ENCODE measurements at places on chromosomes 16 and 17.

DNA sequence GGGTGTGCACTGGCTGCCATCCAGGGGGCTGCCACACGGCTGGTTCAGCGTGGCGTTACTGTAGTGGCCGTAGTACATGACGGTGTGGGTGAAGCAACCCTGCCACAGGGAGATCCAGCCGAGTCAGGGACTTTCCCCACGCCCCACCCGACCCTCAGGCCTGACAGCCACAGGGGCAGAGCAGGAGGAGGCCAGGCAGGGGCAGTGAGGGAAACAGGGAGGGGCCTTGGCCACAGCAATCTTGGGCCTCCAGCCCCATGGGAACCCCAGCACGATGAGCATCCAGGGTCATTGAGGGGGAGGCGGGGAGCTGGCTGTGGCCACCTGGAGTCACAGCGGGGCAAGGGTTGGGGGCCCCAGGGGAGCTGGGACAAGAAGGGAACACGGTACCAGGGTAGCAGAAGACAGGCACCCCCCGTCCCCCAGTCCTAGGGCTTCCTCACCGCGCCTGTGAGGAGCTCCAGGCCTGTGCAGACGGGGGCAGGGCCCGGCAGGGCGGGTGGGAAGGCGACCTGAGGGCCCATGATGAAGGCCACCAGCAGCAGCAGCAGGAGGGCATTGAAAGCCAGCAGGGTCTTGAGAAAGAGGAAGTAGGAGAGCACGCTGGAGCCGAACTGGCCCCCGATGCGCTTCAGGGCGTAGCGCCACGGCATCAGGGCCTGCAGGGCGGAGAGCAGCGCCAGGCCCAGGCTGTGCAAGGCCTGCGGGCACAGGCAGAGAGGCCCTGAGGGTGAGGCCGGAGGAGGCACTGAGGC is 4.3 kb downstream of the TMC6 start:
- no peak for DNase-seq

DNA sequence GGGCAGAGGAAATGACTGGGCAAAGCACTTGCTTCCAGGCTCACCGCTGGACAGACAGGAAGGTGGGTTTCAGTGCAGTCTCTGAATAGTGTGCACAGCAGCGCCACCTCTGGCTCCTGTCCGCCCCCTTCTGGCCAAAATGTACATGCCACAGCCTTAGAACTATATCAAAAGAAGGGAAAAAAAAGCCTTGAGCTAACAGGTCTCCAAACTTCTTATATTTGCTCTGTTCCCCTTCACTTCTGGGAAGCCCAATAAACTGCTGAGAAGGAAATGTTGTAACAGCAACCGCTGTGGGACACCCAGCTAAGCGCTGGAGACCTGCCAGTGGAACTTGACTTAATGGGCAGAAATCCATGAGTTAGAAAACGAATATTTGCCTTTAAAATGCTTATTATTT is 17.5 kb downstream of the COG7 start:
- peak; percentile 34 for DNase-seq

- DNase-seq, result no peak
These were observed 1.0 kb downstream of the SLC16A6 start for GRCh38 chr17:68289936-68290267.

DNA sequence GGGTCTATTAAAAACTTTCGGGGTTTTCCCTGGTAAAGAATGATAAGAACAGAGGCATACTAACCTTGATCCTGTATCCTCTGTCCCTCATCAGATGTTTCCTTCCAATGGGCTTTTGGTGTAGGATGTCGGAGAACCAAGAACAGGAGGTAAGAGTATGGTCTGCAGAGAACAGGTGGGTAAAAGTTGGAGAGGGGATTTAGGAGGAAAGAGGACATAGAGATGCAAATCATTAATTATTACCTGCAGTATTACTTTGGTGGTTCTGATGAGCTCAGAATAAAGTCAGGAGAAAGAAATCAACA is 4.3 kb downstream of the SNX11 start:
- no peak for DNase-seq

DNA sequence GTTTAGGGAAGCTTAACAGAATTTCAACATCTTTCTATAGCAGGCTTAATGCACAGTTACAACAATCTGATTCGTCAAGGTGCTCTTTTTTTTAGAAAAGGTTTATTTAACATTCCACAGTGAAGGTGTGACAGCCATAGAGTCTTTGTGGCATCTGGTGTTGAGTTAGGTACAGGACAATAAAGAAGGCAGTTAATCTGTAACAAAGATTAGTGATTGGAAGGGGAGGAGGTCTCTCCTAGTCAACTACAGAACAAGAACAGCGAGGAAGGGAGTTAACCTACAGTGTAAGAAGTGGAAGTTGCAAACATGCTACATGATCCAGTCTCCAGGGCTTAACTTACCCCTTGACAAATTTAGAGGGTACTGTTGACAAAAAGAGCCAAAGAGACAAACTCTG is 3.0 kb upstream of the ZDHHC7 start:
- no peak for DNase-seq

- DNase-seq, result peak; percentile 63
These were observed at the start of gene SIAH1 for GRCh38 chr16:48385253-48386150. TSS of gene SIAH1 (minus strand) at chr16:48385413. CDS start at chr16:48362428, 22,985 bp downstream.

- no peak for DNase-seq
These were observed 60.6 kb upstream of the DHX40 start for GRCh38 chr17:59504821-59505220.

GRCh38 chr16:86354641-86355513 is 155.4 kb upstream of the FOXF1 start:
- no peak for DNase-seq

- DNase-seq, result no peak
These were observed 29.9 kb upstream of the GINS2 start for GRCh38 chr16:85718682-85719081.

GRCh38 chr16:533391-534123 is 6.0 kb downstream of the CAPN15 start:
- DNase-seq, result no peak

DNA sequence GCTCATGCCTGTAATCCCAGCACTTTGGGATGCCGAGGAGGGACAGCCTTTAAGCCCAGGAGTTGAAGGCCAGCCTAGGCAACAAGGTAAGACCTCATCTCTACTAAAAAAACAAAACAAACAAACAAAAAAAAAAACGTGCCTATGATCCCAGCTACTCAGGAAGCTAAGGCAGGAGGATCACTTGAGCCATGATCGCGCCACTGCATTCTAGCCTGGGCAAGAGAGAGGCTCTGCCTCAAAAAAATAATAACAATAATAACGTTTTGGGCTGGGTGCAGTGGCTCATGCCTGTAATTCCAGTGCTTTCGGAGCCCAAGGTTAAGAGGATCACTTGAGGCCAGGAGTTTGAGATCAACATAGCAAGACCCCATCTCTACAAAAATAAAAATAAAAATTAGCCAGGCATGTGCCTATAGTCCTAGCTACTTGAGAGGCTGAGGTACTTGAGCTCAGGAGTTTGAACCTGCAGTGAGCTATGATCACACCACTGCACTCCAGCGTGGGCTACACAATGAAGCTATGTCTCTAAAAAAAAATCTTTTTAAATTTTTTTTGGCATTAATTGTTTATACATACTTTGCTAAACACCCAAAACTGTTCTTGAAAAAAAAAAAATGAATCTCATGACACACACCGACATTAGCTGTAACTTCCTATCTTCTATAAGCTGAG is 3.3 kb downstream of the PHLPP2 start:
- DNase-seq, result no peak

GRCh38 chr16:51024703-51025102 is 126.4 kb downstream of the SALL1 start:
- DNase-seq, result no peak

- DNase-seq, result no peak
These were observed 209.2 kb upstream of the TNRC6C start for GRCh38 chr17:77749321-77749751.

DNA sequence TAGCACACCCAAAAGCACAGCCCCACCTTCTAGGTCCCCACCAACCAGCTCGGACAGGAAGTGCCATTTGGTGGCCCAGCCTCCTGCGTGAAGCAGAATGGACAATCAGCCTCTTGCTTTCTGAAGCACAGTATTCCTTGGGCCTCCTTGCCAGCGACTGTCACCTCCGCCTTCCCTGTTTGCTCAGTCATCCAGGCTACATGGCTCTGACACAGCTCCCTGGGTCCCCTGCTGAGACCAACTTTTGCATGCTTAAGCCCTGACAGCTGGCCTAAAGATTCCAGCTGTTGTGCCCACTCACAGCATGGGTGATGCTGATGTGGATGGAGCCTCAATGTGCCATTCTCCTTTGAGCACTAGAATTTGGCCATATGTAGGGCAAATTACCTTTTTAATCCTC is 4.5 kb upstream of the CACNG5 start:
- DNase-seq, result no peak

GRCh38 chr17:66791347-66791746 is 43.6 kb upstream of the CACNG5 start:
- no peak for DNase-seq

- DNase-seq, result no peak
These were observed 12.7 kb upstream of the HASPIN start for GRCh38 chr17:3710951-3711383.

- no peak for DNase-seq
These were observed 15.7 kb upstream of the RPL38 start for GRCh38 chr17:74187761-74188160.
